ENCODE measurements at places on chromosomes 7 and 10.

- DNase-seq, result no peak
Measured at GRCh38 chr10:119006451-119007210, 22.9 kb upstream of the NANOS1 start.

- DNase-seq, result no peak
Measured at GRCh38 chr7:73847941-73848723, 5.8 kb upstream of the METTL27 start.

DNA sequence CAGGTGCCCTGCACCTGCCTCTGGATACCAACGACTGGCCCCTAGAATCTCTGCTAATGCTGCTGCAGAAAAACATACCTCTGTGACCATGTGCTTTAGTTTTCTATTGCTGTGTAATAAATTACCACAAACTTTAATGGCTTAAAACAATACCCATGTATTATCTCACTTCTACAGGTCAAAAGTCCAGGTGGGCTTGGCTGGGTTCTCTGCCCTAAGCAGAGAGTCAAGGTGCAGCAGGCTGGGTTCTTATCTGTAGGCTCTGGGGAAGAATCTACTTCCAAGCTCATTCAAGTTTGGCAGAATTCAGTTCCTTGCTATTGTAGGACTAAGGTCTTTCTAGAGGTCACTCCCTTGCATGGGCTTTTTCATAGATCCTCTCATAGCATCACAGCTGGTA is 52.3 kb downstream of the CCDC71L start:
- DNase-seq, result no peak

- no peak for DNase-seq
Measured at GRCh38 chr10:18216482-18216881, 76.3 kb downstream of the CACNB2 start.

GRCh38 chr7:2373124-2373556 is 18.5 kb downstream of the EIF3B start:
- no peak for DNase-seq

DNA sequence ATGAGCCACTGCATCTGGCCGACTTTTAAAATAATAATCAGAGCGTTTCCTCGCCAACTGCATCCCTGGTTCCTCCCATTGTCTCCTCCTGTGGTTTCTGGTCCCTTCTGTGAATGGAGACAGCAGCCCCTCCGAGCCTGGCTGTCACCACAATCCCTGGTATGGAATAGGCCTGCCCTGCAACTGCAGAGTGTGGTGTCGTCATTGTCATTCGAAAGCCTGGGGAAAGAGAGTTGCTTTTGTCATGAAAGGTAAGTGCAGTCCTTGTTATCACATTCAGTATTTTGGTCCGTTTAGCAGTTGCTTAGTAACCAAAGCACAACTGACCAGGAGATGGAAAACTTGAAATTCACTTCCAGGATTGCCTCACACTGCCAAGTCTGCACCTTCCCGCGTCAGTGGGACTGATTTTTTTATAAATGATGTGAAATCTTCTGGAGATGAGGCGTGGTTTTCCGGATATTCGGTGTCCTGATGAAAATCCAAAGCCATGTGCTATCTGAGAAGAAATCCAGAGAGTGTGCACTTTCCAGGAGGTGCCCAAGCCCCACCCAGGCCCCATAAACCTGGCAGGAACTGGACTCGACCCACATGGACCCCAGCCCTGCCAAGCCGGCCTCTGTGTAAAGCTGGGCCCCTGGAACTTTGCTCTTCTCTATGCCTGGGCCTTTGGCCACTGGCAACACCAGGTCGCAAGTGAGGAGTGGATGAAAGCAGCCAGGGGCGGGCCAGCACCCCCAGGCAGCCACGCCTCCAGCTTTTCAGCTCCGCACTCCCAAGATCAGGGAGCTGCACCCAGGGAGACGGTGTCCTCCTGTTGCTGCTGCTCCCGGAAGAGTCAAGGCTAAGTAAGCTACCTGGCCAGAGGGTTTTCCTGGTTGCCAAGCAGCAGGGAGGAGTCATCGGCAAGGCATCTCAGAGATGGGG is 133.7 kb upstream of the SH2B2 start:
- DNase-seq, result no peak

- no peak for DNase-seq
Measured at GRCh38 chr7:139183878-139184338, 47.1 kb upstream of the UBN2 start.

DNA sequence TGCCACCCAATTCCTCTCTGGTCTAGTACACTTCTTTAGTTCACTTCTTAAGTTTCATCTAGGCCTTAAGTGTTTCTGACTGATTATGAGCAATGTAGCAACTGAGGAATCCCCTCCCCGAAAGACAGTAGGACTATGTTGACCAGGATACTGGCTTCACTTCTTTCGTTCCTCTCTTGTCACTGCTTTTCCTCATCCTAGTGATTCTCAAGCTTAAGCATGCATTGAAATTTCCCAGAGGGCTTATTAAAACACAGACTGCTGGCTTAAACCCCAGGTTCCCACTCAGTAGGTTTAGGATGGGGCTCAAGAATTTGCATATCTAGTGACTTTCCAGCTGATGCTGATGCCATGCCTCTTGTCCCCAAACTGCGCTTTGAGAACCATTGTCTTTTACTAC is 164.6 kb upstream of the WNT16 start:
- DNase-seq, result no peak

- DNase-seq, result no peak
Measured at GRCh38 chr7:10412422-10413019, 561.2 kb upstream of the PHF14 start.

- DNase-seq, result no peak
Measured at GRCh38 chr7:30717181-30717580, 34.8 kb upstream of the INMT start.

- DNase-seq, result no peak
Measured at GRCh38 chr10:59750155-59750945, 2.9 kb downstream of the MRLN start.

DNA sequence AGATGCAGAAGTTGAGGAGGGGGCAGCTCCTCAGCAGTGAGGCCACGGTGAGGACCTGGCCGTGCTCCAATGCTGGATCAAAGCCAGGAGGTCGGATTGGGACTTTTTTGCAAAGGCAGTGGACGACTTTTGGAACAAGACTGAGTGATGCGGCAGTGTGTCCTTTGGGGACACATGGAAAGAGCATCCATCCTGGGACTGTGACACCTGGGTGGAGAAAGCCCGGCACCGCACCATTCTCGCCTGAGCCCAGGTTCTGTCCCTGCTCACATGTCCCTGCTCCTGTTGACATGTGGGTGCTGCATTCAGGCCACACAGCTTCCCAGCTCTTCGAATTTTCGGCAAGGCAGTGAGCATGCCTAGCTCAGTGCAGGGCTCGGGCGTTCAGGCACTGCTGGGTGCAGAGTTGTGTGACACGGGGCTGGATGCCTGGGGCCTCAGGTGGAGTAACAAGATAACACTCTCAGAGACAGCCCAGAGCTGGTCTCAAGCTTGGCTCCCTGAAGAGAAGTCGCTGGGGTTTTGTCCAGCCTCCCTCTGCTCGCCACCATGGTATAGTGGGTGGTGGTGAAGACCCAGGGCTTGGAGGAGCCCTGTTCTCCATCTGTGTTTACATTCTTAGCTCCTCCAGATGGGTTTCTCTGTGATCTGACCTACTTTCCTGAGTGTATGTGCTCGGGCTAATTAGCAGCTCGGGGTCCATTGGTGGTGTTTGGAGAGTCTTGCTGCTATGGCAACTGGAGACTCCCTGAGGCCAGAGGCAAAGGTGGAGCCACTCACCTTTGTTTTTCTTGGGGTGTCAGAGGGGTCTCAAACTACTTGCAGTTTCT is 111.7 kb upstream of the BTBD16 start:
- no peak for DNase-seq
